ENCODE measurements at places on chromosomes 3 and 15.

GRCh38 chr3:65786890-65787289 is 251.8 kb downstream of the MAGI1 start:
- DNase-seq: no peak

DNA sequence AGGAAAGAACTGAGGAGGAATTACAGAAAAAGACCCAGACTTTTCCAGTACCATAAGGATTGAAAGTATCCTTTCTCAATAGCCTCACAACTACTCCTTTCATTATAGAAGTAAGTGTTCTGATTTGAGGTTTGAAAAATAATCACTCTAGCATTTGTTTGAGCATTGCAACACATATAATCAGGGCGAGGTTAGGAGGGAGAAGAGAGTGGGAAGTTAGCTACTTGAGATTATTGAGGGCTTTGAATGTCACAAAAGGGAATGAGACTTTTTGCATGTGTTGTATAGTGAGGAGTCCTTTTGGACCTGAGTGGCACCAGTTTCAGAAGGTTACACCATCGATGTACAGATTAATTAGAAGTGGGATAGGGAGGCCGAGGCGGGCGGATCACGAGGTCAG is 65.2 kb upstream of the TNIK start:
- DNase-seq: no peak

- DNase-seq: no peak
Measured at GRCh38 chr15:84981711-84982300, at the start of gene PDE8A. PDE8A (plus strand) TSS chr15:84981856; CDS start chr15:84982163, 307 bp downstream.

DNA sequence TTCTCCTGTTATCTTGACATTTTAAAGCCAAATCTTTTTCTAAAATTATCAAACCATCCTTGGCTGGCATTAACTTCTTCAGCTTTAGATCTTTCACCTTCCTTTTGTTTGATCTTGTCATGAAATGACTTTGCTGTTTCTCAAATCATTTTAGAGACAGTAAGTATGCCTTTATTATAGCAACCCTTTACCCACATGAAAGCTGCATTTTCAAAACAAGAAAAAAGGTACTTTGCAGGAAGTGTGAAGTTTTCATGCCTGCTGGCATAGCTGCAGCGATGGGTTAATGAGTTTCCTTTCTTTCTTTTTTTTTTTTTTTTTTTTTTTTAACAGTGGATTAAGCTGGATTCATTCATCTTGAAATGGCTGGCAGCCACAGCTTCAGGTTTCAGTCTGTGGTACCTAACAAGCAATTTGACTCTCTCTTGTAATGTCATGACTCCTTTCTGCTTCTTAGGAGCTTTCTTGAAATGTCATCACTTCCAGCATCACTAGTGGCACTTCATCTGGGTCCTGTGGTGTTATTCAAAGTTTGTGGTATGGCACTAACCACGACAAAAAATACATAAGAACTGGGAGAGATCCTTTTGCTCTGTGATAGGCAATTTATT is 18.8 kb downstream of the SLC25A26 start:
- DNase-seq: no peak

DNA sequence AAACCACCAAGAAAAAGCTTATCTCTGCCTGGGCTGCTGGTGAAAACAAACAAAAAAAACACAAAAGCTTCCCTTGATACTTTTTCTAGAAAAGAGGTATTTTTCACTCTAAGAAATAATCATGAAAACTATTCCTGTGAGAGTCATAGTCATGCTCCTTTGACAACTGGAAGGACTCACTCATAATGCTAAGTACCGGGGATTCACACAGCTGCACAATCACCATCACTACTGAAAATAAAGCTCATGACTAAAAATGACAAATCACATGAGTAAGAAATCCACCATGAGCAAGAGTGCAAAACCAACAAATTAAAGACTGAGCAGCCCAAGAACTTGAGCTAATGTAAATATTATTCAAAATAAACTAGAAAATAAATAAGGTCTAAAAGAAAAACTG is 10.6 kb upstream of the POU1F1 start:
- DNase-seq: no peak

GRCh38 chr3:143160437-143160836 is 40.9 kb downstream of the CHST2 start:
- DNase-seq: no peak

DNA sequence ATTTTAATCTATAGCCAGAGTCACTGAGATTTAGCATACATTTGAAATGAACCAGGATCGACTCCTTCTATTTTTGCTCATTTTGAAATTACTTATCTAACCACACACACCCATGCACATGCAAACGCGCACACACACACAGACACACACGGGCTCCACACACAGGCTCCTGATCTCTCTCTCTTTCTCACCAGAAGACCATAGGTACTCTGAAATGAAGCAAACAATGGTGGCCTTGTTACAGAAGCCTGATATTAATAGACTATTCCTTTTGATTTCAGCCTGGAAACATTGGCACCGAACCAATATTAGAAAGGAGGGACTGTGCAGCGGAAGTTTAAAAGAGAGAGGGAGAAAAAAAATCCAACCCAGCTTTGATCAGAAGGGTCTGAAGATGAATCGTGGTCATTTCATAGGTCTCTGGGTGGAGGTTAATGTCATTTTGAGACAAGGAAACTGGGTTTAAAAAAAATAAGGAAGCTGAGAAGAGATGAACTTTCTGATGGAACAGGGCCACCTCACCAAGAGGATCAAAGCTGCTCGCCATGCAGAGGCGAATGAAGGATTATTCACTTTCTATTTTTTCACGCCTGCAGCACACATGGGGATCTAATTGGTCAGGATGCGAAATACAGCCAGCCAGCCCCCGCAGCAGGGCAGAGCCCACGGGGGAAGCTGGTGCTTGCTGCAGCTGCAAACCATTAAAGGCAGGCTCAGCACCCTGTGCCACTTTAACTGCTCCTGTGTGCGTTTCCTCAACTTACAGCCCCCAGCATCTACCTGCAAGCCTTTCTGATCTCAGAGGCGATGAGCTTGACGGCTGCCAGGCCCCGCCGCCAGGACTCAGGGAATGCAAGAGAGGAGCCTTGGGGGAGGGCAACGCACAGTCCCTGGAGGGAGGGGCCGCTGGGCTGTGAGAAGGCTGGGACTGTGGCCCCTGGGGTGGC is 88.8 kb downstream of the HES1 start:
- DNase-seq: no peak

- DNase-seq: no peak
Measured at GRCh38 chr3:10716964-10717363, 99.1 kb upstream of the SLC6A11 start.

- DNase-seq: no peak
Measured at GRCh38 chr3:169165196-169166158, 498.0 kb downstream of the MECOM start.

- no peak for DNase-seq
Measured at GRCh38 chr3:53074761-53075742, 29.2 kb upstream of the SFMBT1 start.

DNA sequence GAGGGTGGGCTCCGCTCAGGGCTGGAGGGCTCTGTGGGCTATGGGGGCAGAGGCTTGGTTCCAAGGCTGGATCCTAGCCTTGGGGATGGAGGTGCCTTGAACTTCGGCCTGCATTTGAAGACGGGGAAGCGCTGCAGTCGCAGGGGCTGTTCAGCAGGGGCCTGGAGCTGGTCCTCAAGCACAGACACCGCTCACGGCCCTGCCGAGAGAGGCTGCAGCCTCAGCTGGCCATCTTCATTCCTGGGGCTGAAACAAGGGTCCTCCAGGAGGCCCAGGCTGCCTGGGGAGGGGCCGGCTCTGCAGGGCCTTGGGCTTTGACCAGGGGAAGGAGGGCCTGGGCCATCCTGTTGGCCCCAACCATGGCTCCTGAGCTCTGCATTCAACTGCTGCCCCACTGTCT is 25.6 kb upstream of the PLXND1 start:
- DNase-seq: no peak

GRCh38 chr15:65822316-65822715 is 30.2 kb upstream of the DENND4A start:
- no peak for DNase-seq

DNA sequence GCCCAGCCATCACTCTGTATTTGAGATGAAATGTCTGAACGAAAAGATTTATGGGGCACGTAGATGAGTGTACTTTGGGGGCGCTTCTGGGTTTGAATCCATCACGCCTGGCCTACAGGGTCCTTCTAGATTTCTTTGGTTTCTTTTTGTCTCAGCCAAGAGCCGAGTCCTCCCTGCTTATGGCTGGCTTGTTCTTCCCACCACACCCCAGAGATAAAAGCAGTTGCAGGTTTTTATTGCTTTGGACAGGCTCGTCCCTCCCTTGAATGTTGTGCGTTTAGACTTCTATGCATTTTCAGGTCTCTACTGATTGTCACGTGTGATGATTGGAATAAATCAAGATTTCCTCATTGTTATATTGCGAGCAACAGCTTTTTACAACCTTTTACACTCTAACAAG is 104.8 kb upstream of the CHRNA7 start:
- no peak for DNase-seq

DNA sequence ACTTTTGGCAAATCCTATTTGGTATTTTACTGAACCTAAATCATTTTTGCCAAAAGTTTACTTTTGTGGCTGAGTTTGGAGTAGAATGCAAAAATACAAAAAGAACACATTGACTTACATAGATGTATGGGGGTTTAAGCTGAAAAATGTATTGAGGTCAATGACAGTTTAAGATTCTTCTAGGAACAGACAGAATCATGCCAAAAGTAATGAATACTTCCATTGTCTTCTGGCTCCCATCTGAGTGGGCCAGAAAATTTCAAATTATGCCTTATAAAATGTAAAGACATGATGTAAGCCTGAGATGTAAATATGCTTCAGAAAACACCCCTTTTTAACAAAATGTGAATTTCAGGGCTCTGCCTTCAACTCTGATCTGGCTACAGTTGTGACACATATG is 375.1 kb upstream of the DPH6 start:
- DNase-seq: no peak

DNA sequence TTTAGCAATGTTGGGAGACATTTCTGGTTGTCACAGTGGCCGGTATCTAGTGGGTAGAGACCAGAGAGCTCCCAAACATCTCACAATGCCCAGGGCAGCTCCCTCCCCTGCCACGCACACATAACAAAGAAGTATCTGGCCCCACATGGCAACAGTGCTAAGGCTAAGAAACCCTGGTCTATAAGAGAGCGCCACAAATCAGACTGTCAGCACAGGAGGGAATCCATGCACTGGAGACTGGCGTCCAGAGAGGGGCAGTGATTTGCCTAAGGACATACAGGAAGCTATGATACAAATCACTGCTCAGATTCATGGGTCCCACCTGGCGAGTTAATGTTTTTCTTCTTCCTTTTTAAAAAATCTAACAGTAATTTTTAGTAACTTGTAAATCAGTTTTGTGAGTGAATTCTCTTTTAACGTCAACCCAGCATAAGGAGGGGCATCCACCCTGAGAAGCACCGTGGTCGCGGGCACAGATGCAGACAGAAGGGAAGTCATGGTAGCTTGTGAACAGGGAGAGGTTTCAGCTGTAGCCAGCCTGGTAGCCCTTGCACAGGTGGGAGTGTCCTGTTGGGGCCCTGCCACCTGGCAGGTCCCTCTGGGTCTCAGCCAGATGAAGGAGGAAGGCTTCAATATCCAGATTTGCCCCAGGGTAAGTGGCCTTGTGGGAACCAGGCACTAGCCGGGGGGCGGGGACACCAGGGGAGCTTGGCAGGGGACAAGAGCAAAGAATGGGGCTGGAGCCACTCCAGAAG is 8.7 kb downstream of the ISG20 start:
- DNase-seq: no peak

- DNase-seq: no peak
Measured at GRCh38 chr15:87357637-87358313, 898.8 kb downstream of the NTRK3 start.

DNA sequence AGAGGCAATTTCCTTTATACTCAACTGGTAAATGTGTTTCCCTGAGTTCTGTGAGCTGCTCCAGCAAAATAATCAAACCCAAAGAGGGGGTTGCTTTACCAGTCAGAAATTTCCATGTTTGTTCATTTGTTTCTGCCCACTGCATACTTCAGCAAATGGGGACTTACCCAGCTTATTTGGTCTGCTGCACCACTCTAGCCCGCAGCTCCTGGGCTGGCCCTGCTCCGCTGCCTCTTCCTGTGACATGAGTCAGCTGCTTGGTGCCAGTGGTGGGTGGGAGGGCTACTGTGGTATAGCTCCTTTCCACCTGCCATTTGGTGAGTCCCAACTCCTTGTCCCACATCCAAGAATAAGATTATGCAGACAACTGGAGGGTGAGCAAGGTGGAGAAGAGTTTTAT is 644.2 kb downstream of the MCTP2 start:
- DNase-seq: no peak

DNA sequence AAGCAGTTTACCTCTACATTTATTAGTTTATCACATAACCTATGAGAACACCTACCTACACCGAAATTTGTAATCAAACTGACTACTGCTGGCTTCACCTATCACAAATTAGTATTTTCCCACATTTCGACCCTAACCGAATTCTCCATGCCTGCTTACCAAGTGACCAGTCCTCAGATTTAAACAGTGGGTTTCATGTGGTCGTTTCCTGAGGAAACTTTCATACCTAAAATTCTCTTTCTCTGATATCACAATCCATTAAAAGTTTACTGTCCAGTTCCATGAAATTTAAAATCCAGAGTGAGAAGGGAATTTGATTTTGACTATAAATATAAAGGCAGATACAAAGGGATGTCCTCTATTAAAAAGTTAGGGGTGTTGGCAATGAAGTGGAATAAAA is 1.9 kb downstream of the PLOD2 start:
- no peak for DNase-seq

- no peak for DNase-seq
Measured at GRCh38 chr3:16286751-16287543, 21.9 kb downstream of the OXNAD1 start.

GRCh38 chr15:78564743-78565096 is 600 bp upstream of the CHRNA5 start:
- no peak for DNase-seq

DNA sequence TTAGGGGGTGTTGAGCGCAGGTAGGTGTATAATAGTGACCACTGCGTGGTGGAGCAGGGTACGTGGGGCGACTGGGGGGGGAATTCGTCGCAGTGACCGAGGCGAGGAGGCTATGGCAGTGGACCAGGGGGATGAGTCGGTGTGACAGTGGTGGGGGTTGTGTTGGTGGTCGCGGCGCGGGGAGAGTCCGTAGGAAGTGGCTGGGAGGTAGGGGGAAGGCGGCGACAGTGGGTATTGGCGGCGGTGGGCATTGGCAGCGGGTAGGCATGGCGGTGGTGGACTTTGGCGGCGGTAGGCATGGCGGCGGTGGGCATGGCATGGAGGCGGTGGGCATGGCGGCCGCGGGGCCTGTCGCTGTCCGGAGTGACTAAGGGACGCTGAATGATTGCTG is 739 bp downstream of the SNRPN start:
- no peak for DNase-seq

All from stimulated activated CD4-positive, alpha-beta T cell treated with anti-CD3 and anti-CD28 coated beads, Interleukin-1b, Interleukin-23, amount 100 ng/mL, for 1 hour (primary cell).